Fibroblast of the aortic adventitia (primary cell): ENCODE measurements at places on chromosomes 4 and X. TPM values are rescaled to one million over a fixed set of nuclear protein-coding genes. Genes with fewer than 3 reads are reported as not detected.

The NHS gene
- 1.6 and 11.6 TPM in 2 replicates for total RNA-seq

The GALNTL6 gene
- not detected in 2 replicates for total RNA-seq

The HSFX3 gene
- total RNA-seq, result not detected in 2 replicates

The DUSP9 gene
- not detected in 2 replicates for total RNA-seq

The SLC10A6 gene
- 0.18 TPM in 1 of 2 replicates, not detected in the other for total RNA-seq

The NAA11 gene
- not detected in 2 replicates for total RNA-seq

The MND1 gene
- 2.4 and 15.5 TPM in 2 replicates for total RNA-seq

The RHOXF2B gene
- not detected in 2 replicates for total RNA-seq

The JCHAIN gene
- 0.99 and 18.2 TPM in 2 replicates for total RNA-seq

The NRK gene
- 0.09 and 4.1 TPM in 2 replicates for total RNA-seq

The ETDA gene
- not detected in 2 replicates for total RNA-seq

The EGFL6 gene
- total RNA-seq, result 0.27 TPM in 1 of 2 replicates, not detected in the other

The DGKK gene
- not detected in 2 replicates for total RNA-seq

The GUCY1B1 gene
- total RNA-seq, result 2.0 and 7.0 TPM in 2 replicates

The TMEM165 gene
- 112 and 131 TPM in 2 replicates for total RNA-seq

The EOLA2 gene
- total RNA-seq, result 15.5 and 21.8 TPM in 2 replicates
